ENCODE measurements at places on chromosomes 2 and 18.

GRCh38 chr2:68258851-68259250 lies 6.5 kb upstream of the PPP3R1 start:
- DNase-seq = no peak

GRCh38 chr2:235149240-235149659 lies 197.4 kb downstream of the SH3BP4 start:
- no peak for DNase-seq

DNA sequence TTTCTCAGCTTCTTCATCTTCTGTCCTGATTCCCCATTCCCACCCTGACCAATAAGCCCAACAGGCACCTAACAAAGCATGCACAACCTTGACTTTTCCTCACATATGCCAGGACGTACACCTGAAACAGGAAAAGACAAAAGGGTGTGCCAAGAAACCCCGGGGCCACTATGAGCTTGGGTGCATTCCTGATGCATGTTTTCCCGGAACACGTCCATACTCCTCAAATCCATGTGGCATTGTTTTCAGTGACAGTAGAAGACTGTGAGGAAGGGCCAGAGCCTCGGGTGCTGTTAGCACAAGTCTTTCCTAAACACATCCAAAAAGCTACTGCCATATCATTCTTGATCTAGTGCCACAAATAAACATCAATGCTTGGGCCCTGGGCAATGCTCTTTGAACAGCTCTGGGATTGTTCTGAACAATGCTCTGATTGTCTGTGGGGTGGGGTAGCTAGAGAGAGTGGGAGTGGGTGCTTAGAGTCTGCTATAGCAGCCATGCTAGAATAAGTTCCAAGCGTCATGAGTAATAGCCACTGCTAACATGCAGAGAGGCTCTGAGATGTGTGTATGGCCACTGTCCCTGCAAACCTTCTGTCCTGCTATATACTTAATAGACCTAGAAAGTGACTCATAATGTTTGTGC lies 181.7 kb upstream of the CRIM1 start:
- DNase-seq = no peak

DNA sequence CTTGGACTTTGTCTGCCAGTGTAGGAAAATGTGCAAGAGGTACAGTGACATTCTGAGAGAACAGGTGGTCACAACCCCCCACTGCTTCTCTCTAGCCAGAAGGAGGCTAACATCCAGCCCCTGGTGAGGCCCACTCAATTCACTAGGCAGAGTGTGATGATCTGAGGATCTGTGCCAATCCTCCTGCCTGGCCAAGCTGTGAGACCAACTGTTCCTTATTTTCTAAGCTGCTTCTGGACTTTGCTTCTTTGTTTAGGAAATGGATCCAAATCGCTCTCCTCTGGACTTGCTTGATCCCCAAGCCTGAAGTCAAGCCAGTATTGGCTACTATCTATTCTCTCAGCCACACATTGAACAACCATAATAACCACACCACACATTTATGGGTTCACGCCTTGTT lies 202.8 kb downstream of the PIK3C3 start:
- DNase-seq = no peak

- DNase-seq = no peak
These were observed 83.2 kb downstream of the COMMD1 start for GRCh38 chr2:61988462-61989366.

DNA sequence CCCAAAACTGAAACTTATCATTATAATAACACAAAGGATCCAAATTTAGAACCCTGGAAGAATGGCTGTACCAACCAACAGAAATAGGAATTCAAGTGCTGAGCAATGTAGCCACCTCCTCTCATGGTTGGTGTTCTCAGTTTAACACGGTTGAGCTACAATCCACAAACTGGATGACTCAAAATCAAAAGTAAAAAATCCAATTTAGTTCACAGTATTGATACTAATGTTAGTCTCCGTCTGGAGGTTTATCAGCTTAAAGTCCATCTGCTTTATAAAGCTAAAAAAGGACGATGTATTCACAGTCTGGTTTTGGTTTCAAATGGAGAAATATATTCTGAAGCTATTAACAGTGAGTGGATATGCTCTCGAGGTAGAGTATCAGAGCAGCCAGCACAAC lies 40.5 kb downstream of the CNTNAP5 start:
- DNase-seq = no peak

DNA sequence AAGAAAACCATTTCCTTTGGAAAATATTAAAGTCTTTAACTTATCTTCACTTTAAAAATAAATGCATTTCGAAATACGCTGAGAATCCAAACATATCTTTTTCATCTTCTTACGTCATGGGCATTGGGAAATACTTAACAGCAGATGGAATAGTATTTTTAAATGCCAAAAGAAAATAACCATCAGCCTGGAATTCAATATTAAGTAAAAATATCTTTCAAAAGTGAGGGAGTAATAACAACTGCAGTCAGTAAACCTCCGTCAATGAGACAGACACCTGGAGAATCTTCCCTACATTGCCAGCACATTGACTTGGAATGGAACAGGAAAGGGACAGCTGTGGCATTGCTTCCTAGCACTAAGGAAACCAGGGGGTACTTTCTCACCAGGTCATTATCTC lies 290.4 kb upstream of the TNP1 start:
- peak; percentile 83 for DNase-seq

DNA sequence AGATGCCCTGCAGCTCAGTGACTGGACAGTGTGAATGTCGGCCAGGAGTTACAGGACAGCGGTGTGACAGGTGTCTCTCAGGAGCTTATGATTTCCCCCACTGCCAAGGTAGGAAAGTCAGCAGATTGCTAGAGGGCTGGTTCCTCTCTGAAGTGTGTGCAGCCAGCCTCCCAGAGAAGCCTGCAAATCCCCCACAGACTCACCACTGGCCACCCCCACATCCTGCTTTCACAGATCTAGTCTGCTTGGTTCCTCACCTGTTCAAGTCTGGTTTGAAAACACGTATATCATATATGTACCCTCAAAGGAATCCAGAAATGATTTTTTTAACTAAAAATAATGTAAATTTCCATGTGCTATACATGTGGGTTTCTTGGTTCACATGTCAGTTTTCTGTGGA lies 121.1 kb downstream of the LAMA3 start:
- DNase-seq = no peak

DNA sequence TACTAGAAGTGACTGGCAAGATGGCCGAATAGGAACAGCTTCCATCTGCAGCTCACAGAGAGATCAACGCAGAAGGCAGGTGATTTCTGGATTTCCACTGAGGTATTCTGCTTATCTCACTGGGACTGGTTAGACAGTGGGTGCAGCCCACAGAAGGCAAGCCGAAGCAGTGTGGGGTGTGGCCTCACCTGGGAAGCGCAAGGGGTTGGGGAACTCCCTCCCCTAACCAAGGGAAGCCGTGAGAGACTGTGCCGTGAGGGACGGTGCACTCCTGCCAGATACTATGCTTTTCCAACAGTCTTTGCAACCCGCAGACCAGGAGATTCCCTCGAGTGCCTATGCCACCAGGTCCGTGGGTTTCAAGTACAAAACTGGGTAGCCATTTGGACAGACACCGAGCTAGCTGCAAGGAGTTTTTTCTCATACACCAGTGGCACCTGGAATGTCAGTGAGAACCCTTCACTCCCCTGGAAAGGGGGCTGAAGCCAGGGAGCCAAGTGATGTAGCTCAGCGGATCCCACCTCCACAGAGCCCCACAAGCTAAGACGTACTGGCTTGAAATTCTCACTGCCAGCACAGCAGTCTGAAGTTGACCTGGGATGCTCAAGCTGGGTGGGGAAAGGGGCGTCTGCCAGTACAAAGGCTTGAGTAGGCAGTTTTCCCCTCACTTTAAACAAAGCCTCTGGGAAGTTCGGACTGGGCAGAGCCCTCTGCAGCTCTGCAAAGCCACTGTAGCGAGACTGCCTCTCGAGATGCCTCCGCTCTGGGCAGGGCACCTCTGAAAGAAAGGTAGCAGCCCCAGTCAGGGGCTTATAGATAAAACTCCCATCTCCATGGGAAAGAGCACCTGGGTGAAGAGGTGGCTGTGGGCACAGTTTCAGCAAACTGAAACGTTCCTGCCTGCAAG lies 40.1 kb downstream of the PLEK start:
- DNase-seq = no peak

DNA sequence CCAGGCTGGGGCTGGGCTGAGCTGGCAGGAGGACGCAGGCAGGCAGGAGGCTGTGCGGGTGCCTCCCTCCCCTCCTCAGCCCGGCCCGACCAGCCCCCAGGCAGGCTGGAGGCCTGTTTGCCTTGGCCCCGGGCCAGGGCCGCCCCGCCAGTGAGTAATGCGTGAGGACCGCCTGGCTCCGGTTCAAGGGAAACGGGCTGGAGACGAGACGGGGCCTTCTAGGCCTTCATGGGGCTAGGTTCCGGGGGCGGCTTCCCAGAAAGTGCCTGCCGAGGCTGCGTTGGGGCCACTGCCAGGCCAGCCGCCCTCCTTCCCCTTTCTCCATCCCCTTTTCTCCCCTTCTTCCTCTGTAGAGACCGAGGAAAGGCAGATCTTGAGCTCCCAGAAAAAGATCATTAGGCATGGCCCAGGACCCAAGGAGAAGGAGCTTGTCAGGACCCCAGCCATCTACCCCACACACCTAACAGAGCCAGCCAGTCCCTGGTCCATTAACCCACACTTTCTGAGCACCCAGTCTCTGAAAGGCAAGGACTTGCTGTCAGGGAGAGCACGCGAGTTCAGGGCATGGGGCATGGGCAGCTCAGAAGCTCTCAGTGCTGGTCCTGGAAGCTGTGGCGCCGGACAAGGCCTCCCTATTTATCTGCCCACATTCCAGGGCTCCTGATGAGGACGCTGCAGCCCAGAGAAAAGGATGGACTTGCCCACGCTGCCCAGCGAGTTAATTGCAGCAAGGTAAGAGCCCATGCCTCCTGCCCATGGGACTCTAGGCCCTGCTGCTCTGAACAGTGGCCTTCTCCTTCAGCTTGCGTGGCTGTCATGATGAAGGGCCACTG lies 48.5 kb downstream of the SMAD7 start:
- peak; percentile 78 for DNase-seq

GRCh38 chr2:99085421-99085820 lies 56.1 kb upstream of the C2orf15 start:
- no peak for DNase-seq

DNA sequence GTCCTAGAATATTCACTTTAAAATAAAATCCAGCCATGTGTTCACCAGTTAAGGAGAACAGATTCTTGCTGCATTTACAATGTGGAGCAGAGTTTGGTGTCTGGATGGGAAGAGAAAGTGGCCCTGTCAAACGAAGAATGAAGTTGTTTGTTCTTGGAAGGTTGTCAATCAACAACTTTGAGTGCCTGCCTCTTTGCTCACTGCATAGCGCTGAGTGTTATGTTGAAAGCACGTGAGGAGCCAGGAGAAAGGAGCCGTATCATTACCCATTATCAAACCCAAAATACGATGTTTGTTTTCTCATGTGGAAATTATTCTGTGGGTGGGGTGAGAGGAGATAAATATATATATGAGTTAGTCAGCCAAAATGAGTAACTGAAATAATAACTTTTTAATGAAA lies 492.5 kb upstream of the POU3F3 start:
- no peak for DNase-seq

GRCh38 chr2:150681120-150681804 lies 193.8 kb upstream of the RND3 start:
- peak; percentile 93 for DNase-seq
